Fibroblast of skin of back (primary cell): ENCODE measurements at places on chromosomes 7 and 10.
A peak's percentile ranks its signal among the peaks of the same experiment; 100 is the strongest.

DNA sequence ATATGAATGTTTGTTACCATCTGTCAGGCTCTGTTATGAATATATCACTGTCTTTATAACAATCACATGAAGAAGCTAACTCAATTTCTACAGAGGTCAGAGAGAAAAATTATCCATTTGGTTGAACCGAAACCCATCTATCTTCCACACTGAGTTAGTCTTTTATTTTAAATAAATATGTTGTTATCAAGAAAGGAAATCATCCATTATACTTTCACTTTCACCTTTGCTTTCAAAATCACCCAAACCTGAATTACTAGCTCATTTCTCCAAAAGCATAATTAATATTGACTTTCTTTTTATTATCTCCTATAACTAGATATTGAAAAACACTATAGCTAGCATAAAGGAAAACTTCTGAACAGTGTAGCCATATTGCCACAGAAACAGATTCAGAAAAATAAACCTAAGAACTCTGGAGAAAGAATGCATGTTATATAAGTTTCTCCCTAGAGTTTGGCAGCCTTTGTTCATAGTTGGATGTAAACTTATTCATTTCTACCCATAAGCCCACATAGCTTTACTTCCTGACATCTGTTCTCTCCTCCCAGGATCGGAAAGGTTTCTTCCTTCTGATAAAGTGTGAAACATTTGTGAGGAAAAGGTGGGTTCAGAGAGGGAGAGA lies 66.0 kb downstream of the NPSR1 start:
- no peak for DNase-seq

- DNase-seq: no peak
Observed at GRCh38 chr7:20170633-20171032, 46.6 kb downstream of the MACC1 start.

- peak; percentile 57 for DNase-seq
Observed at GRCh38 chr7:56062382-56062781, 1.7 kb upstream of the SUMF2 start.

DNA sequence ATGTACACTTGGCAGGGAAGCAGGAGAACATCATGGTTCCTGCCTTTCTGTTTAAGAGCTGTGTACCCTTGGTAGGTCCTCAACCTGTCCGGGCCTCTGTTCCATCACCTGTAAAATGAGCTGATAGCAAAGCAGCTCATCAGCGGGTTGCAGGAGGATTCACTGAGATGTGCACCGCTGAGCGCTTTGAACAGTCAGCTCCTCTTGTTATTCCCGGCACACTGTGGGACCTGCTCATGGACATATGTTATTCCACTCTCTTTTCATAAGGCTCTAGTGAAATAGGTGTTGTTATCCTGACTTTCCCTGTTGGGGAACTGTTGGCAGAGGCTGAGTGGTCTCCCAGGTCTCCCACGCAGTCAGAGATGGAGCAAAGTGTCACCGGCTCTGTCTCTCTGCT lies 497.5 kb upstream of the ZMIZ1 start:
- DNase-seq: no peak

GRCh38 chr10:8416192-8416701 lies 361.8 kb downstream of the GATA3 start:
- DNase-seq: no peak

DNA sequence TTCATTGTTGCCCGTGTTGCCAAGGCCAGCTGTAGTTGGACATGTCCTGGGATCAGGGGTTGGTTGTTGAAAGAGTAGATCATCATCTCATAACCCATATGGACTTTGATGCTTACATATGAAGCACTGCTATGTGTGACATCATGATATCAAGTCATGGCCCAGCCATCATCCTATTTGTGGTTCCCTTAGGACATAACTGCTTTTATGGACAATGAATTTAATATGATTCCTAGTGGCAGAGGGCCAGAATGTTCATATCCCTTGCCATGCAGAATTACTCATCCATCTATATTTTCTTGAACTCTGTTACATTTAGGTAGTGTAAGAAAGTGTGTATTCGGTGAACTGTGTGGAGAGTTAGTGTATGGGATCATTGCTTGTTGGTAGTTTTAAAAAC lies 343.9 kb upstream of the LRGUK start:
- DNase-seq: peak; percentile 22

DNA sequence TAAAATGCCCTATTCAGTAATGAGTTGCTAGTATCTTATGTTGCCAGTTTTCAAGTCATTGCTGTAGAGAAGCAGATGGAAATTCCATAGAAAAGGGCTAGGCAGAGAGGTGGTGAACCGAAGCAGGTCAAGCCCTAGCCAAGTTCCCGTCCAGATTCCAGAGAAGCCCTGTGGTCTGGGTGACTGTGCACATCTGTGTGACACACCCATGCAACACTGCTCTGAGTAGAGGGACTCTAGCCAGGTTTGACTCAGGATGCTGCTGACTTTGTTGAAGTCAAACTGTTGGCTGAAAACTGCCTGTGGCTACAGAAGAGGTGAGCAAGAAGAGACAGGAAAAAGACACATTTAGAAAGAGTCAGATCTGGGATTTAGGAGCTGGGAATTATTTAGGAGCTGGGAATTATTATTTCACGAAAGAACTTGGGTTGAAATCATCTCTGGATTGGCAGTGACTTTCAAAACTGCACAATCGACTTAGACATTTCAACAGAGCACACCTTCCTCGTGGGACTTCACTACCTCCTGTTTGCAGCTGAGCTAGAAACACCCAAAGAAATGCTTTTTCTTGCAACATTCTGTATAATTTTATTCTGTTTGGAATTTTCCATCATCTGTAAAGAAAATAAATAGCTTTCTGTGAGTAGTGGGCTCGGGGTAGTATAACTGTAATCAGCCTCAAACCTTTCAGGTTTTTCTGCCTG lies 149.1 kb upstream of the PRKCQ start:
- DNase-seq: peak; percentile 32

- no peak for DNase-seq
Observed at GRCh38 chr10:86287110-86287793, 79.3 kb downstream of the GRID1 start.

- no peak for DNase-seq
Observed at GRCh38 chr7:92968502-92968901, 132.1 kb upstream of the CDK6 start.

DNA sequence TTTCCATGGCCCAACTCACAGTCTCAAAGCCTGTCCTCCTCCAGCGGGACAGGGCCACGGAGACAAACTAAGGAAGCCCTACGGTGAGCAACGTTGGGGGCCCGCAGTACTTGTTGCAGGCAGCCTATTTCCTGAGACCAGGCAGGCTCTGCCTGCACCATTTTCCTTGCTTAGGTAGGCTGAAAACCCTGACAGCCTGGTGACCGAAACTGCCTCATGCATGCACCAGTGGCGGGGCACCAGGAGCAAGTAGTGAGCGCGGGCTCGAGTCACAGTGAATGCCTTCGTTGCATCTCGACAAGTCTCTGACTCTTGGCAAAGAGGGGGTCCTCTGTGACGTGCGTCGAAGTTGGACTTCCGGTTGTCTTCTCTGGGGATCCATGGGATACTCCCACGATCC lies 23.3 kb upstream of the ZNF273 start:
- no peak for DNase-seq

DNA sequence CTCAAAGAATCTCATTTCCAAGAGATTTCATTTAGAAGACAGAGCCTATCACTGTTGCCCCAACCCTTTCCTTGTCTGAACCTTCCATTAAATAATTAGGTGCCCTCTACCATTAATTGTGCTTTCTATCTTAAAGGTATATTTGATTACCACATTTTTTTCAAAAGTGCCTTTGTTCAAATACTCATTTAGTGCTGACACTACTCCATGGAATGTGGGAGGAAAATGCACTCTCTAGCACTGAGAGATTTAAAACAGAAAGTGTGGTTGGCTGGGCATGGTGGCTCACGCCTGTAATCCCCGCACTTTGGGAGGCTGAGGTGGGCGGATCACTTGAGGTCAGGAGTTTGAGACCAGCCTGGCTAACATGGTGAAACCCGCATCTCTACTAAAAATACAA lies 119.8 kb downstream of the CACNA2D1 start:
- peak; percentile 12 for DNase-seq

- DNase-seq: peak; percentile 87
Observed at GRCh38 chr7:134826105-134826504, 46.7 kb downstream of the CALD1 start.

DNA sequence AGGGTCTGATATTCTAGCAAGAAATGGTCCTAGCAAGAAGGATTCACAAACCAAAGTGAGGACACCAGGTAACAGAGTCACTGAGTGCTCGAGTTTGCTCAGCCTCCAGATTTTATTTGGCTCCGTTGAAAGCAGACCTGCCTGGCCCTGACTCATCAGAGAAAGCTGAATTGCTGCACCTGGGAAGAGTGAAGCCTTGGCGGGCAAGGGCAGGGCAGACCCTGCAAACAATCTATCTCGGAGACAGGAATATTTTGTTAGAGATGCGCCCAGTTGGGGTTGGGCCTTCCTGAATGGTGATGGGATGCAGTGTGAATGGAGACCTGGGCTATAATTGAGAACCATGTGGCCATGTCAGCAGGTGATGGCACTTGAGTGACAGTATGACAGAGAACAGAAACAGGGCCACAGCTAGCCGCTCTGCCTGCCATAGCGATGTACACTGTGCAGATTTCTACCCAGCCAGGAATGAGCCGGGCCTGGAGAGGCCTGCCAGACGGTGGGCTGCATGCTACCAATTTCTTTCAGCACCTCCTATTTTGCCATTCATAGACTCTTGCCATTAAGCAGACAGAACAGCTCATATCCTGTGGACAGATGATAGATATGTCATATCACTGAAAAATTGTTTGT lies 744.2 kb downstream of the LRMDA start:
- DNase-seq: no peak

DNA sequence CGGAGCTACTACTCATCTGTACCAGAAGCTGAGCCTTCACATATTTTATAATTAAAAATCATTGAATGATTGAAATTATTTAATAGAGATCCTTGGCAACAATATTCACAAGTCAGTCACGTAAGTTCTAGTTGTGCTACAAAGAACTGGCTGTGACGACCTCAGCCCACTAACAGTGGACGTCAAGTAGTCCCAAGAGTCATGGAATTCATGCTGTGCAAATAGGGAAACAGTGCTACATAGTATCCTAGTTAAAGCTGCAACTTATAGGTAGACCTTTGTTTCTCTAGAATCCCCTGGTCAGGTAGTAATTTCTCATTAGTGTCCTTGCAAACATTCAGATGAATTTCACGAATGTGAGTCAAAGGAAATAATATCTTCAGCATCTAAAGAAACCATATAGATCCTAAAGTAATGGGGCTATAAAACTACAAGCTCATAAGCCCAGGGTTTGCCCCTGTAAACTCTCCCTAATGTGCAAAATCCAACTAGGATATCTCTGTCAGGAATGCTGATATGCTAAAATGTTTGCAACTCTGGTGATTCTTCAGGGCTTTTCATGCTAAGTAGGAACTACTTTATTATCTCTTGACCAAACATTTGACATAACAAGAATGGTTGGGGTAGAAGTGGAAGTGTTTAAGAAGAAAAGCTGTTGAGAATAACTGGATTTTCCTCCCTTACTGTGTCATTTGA lies 31.2 kb downstream of the CFAP69 start:
- DNase-seq: no peak

GRCh38 chr10:48535416-48536155 lies 69.3 kb downstream of the ARHGAP22 start:
- DNase-seq: no peak

DNA sequence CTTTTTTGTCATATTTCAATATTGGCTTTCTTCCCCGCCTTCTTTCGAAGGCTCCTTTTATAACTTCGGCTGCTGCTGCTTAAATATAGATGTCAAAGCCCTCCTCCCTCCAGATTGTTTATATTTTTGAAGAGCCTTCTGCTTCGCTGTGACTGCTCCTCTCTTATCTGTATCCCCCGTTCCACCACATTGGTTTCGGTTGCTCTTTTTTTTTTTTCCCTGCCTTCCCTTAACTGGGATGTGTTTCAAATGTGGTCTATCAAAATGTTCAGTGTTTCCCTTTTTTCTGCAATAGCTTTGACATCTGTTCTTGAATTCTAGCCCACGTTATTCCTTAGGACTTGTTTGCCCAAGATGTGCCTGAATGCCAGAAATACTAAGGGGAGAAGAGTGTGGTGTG lies 96.4 kb downstream of the CUX1 start:
- no peak for DNase-seq

DNA sequence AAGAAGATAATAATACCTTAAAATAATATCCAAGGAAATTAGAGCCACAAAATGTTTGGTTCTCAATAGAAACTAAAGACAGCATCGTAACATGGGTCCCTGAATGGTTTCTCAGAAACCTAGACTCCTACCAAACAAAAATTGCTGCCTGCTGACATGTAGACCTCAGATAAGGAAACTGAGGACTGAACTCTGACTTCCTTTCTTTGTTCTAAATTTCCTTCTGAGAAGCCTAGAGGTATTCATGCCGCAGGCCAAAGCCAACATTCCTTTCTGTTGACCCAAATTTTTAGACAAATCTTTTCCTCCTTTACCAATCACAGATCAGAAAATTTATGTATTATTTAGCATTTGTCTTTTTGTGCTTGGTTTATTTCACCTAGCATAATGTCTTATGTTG lies 816.7 kb upstream of the PHF14 start:
- DNase-seq: no peak

DNA sequence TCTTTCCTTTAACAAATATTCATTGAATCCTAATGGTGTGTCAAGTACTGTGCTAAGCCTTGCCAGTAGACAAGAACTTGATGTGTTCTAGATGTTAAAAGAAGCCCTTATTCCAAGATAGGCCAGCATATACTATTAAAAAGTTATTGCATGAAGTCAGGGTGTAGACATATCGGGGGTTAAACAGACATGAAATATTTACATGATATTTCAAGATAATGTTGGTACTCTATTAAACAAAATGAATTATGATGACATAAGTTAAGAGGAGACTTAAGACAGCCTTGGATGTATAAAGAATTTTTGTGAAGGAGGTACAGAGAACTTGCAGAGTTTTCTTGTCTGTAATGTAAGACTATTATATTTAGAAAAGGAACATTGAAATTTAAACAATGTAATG lies 44.8 kb downstream of the HDAC9 start:
- no peak for DNase-seq

DNA sequence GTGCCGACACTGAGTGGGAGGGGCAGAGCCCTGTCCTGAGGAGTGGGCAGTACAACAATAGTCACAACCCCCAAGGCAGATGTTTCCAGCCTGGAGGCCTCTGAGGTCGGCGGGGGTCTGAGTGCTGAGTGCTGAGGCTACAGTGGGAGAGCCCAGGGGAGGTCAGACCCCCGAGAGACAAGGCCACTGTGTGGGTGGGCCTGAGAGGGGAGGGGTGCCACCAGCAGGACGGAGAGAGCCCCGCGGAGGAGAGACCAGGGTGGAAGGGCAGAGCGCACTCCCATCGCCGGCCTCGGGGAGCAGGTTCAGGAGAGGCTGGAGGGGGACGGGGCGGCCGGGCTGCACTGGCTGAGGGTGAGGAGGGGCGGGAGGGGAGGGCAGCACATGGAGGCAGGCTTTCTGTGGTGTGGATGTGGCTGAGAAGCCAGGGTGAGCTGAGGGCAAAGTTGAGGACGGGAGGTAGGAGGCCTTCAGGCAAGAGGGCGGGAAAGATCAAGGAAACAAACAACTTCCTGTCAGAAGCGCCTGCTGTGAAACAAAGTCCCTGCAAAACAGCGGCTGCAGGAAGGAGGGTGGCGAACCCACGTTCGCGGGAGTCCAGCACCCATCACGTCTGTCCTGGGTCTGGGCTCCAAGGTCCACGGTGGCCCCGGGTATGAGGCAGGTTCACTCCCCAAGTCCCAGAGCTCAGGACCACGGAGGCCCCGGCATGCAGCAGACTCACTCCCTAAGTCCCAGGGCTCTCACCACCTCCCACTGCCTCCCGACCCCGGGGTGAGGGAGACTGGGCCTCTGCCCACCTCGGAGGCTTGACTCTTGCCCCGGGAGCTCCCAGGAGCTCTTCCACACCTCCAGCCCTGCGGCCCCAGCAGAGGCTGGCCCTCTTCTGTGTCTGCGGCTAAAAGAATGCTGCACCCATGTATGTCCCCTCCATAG lies 76.8 kb upstream of the NKX6-2 start:
- DNase-seq: no peak

GRCh38 chr10:22369434-22370072 lies 24.3 kb downstream of the SPAG6 start:
- DNase-seq: peak; percentile 12
